ENCODE measurements at places on chromosomes 16 and 17.
A peak's percentile ranks its signal among the peaks of the same experiment; 100 is the strongest.

GRCh38 chr16:49498666-49499413 lies 125.2 kb downstream of the C16orf78 start:
- DNase-seq: no peak

DNA sequence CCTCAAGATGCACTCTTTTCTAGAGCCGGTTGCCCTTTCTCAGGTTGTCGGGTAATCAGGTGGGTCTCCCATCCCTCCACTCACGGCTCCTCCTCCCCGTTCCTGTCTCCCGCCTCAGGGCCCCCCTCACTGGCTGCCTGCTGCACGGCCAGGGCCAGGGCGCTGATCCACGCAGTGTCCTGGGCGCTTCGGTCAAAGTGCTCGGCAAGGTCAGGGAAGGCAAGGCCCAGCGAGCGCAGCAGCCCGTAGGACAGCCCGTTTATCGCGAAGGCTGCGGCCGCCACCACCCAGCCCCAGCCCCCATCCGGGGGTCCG lies 753 bp downstream of the SLC16A11 start:
- DNase-seq: no peak

DNA sequence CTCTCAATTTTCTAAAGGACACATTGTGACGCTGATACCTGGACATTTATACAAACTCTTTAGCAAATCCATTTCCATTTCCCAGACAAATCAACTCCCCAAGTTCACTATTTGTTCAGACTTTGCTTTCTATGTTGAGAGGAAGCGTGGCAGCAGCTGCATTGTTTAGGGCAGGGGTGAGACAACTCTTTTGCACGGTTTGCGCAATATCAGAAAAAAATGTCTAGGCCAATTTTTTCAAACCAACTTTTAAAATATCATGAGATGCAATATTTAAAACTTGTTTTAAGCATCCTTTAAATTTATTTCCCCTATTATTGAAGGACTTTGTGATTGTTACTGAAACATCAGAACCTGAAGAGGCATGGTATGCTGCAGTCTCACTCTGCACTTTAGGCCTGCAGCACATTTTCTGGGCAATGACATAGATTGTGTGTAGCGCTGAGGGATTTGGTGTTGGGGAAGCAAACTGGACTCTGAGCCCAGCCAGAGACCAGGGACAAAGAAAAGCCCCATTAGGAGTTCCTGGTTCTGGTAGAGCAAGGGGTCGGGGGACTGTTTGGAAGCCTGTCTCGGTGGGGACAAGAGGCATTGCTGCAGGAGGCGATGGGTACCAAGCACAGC lies 6.4 kb upstream of the CCDC182 start:
- DNase-seq: no peak

DNA sequence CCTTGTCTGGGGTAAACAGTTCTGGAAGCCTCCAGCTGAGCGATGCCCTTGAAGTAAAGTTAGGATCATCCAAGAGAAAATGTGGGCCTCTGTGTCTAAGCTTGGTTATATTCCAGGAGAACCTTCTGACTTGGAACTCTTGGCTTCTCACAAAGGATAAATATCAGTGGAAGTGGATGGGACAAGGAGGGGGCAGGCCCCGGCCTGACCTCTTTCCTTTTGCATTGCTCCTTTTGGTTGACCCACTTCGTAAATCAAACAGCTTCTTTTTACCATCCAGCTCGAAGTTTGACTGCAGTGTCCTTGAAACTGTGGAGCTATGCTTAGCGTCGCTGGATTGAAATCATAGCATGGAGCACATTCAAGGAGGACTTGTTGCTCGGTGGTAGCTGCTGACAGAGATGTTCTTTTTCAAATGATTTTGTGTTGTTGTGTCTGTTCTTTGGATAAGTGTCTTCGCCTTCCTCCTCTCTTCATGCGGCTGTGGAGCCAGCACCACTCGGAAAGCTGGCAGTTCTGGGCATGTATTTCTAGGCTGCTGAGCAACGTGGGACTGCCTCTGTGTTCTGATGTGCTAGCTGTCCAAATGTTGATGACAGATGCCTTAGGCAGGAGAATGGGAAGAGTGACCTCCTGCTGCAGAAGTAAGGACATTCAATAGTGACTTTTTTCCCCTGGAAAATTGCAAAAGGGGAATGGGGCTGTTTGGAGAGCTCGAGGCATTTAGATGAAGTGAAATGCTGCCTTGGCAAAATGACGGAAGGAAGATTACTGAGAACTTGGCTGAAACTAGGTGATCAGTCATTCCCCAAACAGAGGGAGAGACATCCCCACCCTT lies 4.5 kb downstream of the MINK1 start:
- no peak for DNase-seq

DNA sequence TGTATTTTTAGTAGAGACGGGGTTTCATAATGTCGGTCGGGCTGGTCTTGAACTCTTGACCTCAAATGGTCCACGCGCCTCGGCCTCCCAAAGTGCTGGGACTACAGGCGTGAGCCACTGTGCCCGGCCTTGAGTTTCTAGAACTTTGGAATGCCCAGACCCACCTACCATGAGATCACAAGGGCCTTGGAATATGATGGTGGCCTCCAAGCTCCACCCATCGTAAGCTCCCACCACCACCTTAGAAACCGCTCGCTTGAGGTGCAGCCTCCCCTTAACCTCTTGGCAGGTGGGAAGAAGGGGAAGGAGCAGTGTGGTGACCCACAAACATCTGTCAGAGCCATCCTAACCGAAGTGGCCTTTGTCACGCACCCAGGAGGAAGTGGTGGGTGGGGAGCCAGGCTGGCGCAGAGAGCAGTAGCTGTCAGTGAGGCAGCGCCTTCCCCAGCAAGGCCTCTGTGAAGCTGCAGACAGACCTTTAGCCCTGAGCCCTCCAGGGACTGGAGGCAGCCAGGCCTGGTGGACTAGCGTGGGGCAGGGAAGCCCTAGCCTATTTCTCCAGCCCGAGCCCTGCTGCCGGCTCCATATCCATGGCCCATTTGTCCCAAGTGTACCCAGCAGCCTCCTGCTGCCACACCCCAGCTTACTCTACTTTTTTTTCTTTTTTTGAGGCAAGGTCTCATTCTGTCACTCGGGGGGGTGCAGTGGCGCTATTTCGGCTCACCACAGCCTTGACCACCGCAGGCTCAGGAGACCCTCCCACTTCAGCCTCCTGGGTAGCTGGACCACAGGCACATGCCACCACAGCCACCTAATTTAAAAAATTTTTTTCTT lies 13.1 kb upstream of the SEPHS2 start:
- DNase-seq: no peak

DNA sequence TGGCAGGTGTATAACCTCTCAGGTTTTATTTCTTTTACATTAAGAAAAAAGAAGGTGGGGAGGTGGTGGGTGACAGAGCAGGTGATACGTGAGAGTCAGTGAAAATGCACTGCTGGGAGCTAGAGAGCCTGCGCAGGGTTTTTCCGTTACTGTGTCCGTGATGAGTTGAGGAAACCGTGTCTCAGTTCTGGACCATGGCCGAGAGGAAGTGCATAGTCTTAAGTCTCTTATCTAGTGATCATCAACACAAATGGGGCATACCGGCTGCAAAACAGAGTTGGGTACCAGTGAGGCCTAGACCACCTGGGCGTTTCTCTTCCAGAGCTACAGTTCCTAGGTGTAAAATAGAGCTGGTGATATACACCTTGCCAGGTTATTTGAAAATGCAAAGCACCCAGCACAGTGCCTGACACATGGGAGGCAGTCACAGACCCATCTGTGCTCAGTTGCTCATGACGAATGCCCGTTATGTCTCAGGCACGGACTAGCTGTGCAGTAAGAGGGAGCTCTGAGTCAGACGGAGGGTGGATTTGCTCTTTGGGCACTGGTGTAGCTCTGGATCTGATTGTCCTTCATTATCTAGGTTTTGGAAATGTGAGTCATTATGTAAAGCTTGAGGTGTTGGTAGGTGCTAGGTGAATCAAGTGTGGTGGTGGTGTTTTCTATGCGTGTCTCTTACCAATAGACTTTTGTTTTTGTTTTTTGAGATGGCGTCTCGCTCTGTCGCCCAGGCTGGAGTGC lies 60.9 kb downstream of the RPTOR start:
- DNase-seq: no peak

GRCh38 chr17:42422412-42422957 lies 571 bp downstream of the CAVIN1 start:
- DNase-seq: no peak

GRCh38 chr16:85041219-85042166 lies 13.9 kb downstream of the KIAA0513 start:
- DNase-seq: no peak

GRCh38 chr17:64243340-64243739 lies 19.7 kb downstream of the TEX2 start:
- no peak for DNase-seq

- DNase-seq: peak; percentile 41
Observed at GRCh38 chr16:24834459-24835335, 11.1 kb upstream of the SLC5A11 start.

DNA sequence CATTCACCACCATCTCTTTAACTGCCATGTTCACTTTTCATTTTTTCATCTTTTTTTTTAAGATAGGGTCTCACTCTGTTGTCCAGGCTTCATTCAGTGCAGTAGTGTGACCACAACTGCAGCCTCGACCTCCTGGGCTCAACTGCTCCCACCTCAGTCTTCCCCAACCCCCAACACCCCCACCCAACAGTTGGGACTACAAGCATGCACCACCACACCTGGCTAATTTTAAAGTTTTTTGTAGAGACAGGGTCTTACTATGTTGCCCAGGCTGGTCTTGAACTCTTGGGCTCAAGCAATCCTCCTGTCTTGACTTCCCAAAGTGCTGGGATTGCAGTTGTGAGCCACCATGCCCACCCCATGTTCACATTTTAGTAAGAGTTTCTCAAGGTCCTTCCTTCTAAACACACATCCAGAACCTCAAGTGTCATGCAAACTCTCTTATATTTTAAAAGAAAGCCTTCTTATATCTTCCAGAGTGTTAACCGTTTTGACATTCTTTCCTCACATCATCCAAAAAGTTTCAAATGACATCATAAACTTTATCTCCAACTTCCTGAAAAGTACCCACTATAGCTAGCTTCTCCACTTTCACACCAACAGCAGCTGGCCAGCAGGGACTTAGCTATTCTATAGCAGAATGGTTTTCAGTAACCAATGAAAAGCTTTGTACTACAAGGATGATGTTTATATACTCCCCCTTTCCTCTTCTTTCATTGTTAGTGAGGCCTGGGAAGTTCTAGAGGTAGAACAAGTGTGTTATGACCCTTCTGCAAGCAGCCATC lies 49.3 kb downstream of the TRAF4 start:
- no peak for DNase-seq

GRCh38 chr16:75238132-75238852 lies 13.1 kb downstream of the BCAR1 start:
- DNase-seq: peak; percentile 93

DNA sequence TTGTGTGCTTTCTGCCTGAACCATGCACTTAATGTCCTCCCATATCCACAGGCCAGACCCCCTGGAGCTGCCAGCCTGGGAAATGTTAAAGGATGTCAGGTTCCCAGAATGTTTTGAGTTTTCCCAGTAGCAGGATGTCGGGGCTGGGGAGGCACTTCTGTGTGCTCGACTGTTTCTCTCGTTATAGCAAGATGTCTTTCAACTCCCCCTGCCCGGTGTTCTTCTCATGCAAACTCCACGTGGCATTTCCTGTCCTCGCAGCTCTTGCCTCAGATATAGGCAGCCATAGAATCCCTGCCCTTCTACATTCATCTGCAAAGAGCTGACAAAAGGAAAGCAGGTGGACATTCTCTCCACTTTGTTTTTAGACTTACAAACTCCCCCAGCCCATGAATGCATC lies 457.2 kb upstream of the CDH11 start:
- no peak for DNase-seq

DNA sequence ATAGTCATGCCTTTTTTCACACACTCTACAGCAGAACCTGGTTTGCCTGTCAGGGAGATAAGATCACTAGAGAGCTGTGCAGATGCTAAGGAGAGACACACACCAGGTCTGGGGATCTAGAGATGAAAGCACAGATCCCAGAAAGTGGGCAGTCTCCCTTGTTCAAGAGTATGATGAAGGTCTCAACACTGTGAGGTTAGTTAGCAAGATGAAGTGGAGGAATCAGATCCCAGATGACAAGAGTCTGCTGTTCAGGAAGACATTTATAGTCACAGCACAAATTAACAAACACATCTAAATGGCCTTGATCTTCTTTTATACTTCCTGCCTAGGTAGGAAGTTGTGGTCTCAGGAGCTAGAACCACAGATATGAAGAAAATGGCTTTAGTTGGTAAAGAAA lies 23.4 kb upstream of the SKAP1 start:
- DNase-seq: no peak

- no peak for DNase-seq
Observed at GRCh38 chr16:11147033-11147753, 108.8 kb downstream of the SOCS1 start.

GRCh38 chr16:84823484-84823883 lies 3.7 kb downstream of the CRISPLD2 start:
- DNase-seq: no peak

DNA sequence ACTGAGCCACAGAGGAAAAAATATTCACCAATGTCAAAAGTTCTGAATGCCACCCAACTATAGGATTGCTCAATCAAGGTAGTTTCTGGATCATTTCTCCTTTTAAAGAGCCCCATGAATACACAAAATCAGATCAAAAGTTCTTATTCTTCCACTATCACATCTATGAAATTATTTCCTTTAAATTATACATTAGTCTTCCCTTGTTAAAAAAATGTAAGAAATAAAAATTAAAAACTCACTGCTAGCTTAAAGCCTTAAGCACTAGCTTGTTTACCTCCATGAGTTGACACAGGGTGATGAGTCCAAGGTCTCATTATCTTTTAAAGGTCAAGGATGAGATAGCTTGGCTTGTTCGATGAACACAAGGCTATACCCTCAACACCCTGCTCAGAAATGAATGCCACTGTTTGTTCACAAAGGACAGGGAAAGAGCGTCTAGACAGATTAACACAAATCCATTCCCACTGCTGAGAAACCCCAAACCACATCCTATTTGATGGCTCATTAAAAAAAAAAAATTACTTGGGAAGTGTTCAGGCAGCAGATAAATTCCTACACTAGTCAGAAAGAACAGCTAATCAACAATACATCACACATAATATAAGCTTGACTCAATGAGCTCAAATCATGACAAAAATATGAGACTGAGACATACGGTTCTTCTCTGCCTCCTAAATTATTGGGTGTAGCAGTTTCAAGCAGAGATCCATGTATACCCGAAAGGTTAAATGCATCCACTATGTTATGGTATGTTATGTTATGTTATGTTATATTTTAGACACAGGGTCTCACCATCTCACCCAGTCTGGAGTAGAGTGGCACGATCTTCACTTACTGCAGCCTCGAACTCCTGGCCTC lies 118.9 kb downstream of the PARN start:
- DNase-seq: peak; percentile 81

DNA sequence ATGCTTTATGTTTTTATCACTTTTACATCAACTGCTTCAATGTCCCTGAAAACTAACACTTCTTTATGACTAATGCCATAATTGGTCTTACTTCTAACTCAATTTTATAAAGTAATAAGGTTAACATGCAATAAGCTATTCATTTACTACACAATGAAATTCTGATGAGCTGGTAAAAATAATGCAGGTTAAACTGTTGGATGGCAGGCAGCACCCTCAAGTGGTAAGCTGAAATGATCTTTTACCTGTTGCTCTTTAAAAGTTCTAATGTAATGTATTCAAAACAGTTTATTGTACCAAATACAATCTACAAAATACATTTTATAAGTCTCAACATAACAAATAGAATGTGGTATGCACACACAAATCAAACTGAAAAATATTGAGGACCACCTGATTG lies 1280.3 kb downstream of the CDH8 start:
- peak; percentile 12 for DNase-seq

All from astrocyte of the spinal cord (primary cell).